ENCODE measurements at places on chromosomes 4 and X. TPM values are rescaled to one million over a fixed set of nuclear protein-coding genes. Genes with fewer than 3 reads are reported as not detected.
A peak's percentile ranks its signal among the peaks of the same experiment; 100 is the strongest.

DNA sequence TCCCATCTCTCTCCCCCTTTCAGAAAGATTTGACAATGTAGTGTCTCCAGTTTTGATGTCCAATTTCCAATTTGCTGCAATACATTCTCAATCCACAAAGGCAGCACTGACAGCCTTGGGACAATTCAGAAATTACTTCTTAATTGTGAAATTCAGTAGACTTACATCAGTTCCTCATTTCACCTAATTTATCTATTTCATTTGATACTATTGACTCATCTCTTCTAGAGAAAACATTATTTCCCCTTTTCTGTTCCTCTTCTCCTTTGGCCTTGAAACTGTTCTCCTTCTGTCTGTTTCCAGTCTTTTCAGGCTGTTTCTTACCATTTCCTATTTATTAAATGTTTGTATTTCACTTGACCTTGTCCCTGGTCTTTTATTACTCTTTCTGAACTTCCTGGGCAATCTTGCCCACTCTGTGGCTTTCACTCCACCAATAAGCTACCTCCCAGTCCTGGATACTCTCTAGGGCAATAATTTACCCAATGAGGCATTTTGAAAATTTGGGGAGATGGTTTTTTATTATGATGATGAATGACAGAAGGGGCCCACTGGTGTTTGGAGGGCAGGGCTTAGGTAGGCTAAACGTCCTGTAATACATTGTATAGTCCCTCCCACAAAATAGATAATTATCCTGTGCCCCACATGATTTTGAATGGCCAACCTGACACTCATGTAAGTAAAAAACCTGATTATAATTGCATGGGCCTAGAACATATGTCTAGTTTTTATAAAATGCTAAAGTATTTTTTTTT lies 498.0 kb upstream of the BOD1L1 start:
- DNase-seq = no peak

DNA sequence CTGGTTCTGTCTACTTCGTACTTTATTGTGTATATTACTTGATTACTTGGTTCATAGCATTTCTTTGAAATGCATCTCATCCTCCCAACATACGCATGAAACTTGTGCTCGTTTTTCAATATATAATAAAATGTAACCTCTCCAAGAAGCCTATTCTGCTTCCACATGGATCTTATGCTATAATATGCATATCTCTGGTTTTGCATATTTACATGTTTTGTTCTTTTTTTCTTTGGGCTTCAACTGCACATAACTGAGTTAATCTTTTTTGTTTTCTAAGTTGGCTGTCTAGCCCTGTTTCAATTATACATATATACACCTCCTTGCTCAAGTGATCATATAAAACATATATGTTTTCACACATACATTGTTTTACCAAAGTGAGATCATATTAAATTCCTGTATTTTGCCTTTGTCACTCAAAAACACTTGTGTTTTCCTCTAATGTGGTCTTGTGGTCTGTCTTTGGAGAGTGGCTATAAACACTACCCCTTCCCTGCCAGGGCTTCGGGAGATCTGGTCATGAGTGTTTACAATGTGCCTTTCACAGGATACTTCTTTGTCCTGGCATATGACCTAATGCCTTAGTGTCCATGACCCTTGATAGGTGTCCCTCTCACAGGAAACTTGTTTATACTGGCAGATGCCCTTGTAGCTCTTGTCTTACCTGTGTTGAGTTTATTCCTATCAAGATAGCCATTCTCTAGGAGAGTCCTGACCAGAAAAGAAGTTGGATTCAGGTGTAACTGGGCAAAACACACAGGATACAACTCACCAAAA lies 17.6 kb downstream of the USP53 start:
- DNase-seq = no peak

DNA sequence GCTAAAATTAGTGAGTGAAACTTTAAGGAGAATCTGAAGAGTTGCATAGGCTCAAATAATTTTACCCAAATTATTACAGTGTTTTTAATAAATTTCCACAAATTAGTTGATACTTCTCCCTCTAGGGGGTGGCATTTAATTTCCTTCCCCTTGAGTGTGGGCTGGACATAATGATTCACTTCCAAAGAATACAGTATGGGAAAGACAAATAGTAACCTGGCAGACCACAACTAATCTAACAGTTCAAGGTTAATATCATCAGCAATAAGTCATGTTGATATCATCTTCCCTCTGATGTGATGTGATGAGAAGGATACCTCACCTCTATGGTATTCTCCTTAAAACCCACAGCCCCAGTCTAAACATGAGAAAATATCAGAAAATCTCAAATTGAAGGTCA lies 15.5 kb downstream of the PFKFB1 start:
- DNase-seq = no peak

DNA sequence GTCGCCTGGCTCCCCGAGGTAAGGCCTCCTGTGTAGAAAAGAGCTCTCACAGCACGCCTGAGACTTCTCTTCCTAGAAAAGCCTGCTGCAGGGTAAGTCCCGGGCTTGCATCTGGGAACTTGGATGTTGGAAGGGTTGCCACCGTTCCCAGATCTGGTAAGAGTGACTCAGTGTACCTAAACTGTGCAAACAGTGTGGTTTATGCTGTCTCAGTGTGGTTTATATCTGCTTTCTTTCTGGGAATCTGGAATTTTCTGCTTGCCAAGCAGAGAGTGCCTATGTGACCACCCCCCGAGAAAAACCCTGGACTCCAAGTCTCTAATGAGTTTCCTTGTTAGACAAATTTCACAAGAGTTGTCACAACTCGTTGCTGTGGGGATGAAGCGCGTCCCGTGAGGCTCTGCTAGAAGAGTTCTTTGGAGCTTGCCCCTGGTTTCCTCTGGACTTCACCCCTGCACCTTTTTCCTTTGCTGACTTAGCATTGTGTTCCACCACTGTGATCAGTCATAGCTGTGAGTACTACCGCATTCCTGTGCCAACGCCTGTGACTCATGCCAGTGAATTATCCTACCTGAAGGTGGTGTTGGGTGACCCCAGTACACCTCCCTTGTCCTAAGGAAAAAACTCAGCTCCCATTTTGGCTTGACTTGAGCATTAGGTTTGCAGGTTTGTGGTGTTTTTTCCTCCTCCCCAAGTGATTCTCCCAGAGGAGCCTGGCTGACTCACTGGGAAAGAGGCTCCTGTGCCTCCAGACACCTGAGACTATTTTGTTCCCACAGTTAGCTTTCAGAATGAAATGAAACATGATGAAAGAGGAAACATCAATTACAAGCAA lies 14.5 kb downstream of the SLC2A9 start:
- DNase-seq = peak; percentile 54

EPHA5 gene
- polyA plus RNA-seq = 0.77 TPM

- DNase-seq = peak; percentile 31
Observed at GRCh38 chr4:129335276-129335675, 239.3 kb downstream of the C4orf33 start.

DNA sequence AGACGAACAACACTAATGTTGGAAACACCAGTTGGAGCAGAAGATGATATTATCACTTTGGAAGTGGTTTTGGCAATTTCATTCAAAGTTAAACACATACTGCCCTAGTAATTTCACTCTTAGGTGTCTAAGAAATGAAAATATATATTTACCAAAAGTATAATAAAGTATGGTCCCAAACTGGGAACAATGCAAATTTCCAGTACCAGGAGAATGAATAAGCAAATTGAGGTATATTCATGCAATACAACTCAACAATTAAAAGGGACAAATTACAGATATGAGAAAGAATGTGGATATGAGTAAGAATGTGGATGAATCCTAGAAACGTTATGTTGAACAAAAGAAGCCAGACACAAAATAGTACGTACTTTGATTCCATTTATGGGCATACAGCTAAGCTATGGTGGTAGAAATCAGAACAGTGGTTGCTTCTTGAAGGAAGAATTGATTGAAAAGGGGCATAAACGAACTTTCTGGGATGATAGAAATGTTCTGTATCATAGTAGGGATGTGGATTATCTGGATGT lies 10.0 kb downstream of the ELMOD2 start:
- no peak for DNase-seq

F8A3 gene
- polyA plus RNA-seq = 13.4 TPM

SSX3 gene
- not detected for polyA plus RNA-seq

GRCh38 chr4:7663075-7663541 lies 228.4 kb upstream of the PSAPL1 start:
- no peak for DNase-seq

DNA sequence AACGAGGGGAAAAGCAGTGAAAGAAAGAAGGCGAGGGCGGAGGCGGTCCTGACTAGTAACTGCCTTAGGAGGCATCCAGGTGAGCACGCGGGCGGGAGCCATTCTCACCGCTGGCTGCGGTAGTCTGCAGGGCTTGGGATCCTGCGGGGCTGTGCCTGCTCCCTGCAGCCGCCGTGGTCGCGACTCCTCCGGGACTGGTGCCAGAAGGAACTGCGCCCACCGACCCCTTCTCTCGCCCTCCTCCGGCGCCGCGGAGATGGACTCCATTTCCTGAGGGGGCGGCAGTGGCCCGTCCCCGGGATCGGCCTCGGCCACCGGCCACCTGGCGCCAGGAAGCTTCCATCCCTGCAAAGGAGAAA lies 543 bp downstream of the NFXL1 start:
- peak; percentile 29 for DNase-seq

EXOC1L gene
- not detected for polyA plus RNA-seq

- DNase-seq = peak; percentile 84
Observed at GRCh38 chr4:174828845-174829701, at the start of gene GLRA3. TSS of gene GLRA3 (minus strand) at chr4:174829247. CDS start at chr4:174828811, 436 bp downstream.

GRCh38 chrX:9147726-9148125 lies 113.8 kb upstream of the FAM9B start:
- peak; percentile 43 for DNase-seq

RFC1 gene
- polyA plus RNA-seq = 68.0 TPM

- DNase-seq = no peak
Observed at GRCh38 chr4:1080961-1081688, 32.2 kb downstream of the RNF212 start.

AFF2 gene
- polyA plus RNA-seq = 4.7 TPM

GRCh38 chr4:185213877-185214276 lies 4.5 kb downstream of the SNX25 start:
- no peak for DNase-seq

SLC16A2 gene
- polyA plus RNA-seq = 26.1 TPM

DNA sequence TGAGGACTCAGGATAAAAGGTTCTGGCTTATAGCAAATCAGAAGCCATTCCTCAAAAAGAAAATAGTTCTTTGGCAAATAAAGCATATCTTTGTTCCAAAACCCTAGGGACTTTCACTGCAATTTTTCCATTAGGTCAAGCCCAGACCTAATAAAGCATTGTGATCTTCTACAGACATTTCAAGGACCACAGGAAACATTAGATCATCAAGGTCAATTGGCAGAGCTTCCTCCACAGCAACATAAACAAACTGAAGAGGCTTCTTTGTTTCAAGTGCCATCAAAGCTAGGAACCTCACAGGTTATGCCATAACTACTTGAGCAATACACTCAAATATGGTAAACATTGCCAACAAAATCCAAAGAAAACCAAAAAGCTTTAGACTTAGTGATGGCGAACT lies 144.9 kb downstream of the ANXA5 start:
- no peak for DNase-seq

ARHGEF6 gene
- polyA plus RNA-seq = 11.3 TPM

DNA sequence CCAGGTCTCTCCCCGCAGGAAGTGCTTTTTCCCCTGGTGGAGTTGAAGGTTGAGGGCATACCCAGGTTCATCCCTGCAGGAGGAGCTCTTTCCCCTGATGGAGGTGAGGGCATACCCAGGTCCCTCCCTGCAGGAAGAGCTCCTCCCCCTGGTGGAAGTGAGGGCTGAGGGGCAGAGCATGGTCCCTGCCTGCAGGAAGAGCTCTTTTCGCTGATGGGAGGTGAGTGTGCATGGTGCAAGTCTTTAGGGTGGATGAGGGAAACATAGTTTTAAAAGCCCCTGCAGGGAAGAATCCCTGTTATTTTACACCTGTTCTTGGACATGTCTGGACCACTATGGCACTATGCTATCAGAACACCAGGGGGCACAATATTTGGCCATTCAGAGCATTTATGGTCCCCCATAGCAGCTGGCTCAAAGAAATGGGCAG lies 43.7 kb upstream of the PUDP start:
- no peak for DNase-seq

EDA gene
- 5.5 TPM for polyA plus RNA-seq

DNA sequence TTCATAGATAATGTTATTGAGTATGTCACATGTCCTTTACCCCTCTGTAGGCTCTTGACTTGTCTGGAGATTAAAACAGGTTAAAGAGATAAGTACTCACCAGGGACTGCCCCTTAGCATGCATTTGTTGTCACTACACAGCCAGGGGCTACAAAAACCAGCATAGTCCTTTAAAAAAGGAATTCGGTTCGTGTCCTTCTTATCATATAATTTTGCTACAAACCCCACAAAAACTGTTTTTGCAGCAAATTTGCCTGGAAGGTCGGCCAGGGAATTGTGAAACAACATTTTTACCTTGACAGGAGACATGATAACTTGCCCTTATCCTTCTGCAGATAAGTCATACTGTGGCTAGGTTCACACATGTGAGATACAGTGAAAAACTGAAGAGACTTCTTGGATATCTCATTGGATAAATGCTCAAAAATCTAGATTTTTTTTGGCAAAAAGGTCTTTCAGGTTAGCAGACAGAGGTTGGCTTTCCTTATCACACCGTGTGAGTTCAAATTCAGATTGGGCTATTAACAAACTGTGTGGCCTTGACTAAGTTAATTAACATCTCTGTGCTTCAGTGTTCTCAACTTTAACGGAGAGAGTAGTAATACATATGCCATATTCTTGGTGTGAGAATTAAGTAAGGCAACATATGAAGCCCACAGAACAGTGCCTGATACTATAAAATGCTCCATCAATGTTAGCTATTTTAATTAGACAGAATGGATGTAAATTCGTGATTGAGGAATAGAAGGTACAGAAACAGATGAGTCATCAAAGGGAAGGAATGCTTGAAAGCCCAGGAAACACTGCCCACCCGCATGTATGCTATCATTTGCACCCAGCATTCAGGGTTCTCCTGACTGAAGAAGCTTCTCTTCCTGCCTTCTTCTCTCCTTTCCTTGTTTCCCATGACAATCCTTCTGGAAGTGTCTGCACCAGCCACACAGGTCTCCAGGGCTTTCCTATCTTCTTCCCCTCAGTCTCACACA lies 30.0 kb downstream of the FAM9C start:
- DNase-seq = no peak

DNA sequence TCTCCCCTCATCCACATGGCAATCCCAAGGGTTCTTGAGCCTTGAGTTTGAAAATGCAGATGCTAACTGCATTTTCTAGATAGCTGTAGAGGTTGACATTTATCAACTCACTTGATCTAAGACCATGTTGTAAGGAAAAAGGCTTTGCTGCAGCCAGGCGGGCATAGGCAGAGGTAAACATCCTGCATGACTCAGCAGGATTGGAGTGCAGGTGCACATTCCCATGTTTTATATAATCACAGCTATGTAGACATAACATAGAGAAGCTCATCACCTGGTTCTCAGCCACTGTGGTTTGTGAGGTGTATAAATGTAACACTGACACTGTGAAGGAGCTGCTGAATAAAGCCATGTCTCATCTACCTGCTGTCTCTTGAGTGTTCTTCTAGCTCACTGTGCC lies 62.3 kb upstream of the PDE5A start:
- no peak for DNase-seq

DNA sequence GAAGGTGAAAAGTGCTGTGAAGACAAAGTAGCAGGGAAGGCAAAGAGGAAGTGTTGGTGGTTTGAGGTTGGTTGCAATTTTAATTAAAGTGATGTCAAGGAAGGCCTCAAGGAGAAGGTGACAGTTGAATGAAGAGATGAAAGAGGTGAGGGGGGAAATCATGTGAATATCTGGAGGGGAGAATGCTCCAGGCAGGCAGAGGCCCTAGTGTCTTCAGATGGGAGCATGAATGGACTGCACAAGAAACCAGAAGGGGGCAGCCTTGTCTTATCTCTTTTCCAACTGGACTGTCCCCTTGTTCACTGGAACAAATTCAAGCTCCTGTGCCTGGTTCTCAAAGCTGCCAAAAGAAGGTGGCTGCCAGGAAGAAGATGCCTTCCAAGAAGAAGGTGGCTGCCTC lies 68.4 kb downstream of the MAOB start:
- DNase-seq = no peak

- DNase-seq = peak; percentile 27
Observed at GRCh38 chrX:12548746-12549145, 242.5 kb upstream of the PRPS2 start.

Data from renal pelvis (tissue), 12 donors.